Smooth muscle cell of trachea (primary cell): ENCODE measurements at places on chromosomes 12 and 14. TPM values are rescaled to one million over a fixed set of nuclear protein-coding genes. Genes with fewer than 3 reads are reported as not detected.

POLE gene
- 11.1 and 24.1 TPM in 2 replicates for total RNA-seq

TGM1 gene
- 0.83 and 1.5 TPM in 2 replicates for total RNA-seq

CDKN1B gene
- total RNA-seq: 42.8 and 43.5 TPM in 2 replicates

NTN4 gene
- total RNA-seq: 11.1 and 60.5 TPM in 2 replicates

NANOG gene
- total RNA-seq: under 0.01 TPM in 2 replicates

SLC17A8 gene
- total RNA-seq: not detected in 2 replicates

NDUFA12 gene
- 53.9 and 176 TPM in 2 replicates for total RNA-seq

TMEM30B gene
- total RNA-seq: 6.3 and 6.4 TPM in 2 replicates

GARIN6 gene
- total RNA-seq: not detected in 2 replicates

KLRC4 gene
- not detected in 2 replicates for total RNA-seq

CCDC184 gene
- total RNA-seq: 0.15 and 0.33 TPM in 2 replicates

CD163L1 gene
- total RNA-seq: under 0.01 TPM in 1 of 2 replicates, not detected in the other

CABP1 gene
- 0.66 and 1.9 TPM in 2 replicates for total RNA-seq

DHRS4 gene
- 47.6 and 55.0 TPM in 2 replicates for total RNA-seq

ZC2HC1C gene
- total RNA-seq: 1.2 and 2.5 TPM in 2 replicates

SERPINA12 gene
- total RNA-seq: not detected in 2 replicates

NFE2 gene
- total RNA-seq: 0.15 and 1.2 TPM in 2 replicates

REM2 gene
- 0.17 and 0.29 TPM in 2 replicates for total RNA-seq

GNB3 gene
- total RNA-seq: 1.7 and 2.9 TPM in 2 replicates

ENO2 gene
- total RNA-seq: 20.1 and 29.3 TPM in 2 replicates

DCP1B gene
- total RNA-seq: 10.5 and 17.2 TPM in 2 replicates

KRT82 gene
- not detected in 2 replicates for total RNA-seq

GXYLT1 gene
- total RNA-seq: 11.7 and 15.0 TPM in 2 replicates

RPGRIP1 gene
- not detected in 2 replicates for total RNA-seq

SOX5 gene
- 7.9 and 13.4 TPM in 2 replicates for total RNA-seq

AACS gene
- 26.1 and 31.4 TPM in 2 replicates for total RNA-seq

CLEC4E gene
- total RNA-seq: not detected in 2 replicates

MYL6 gene
- 1,139 and 2,051 TPM in 2 replicates for total RNA-seq

EIF2B2 gene
- 58.8 and 70.3 TPM in 2 replicates for total RNA-seq
